ENCODE measurements at places on chromosomes 2 and 18.

DNA sequence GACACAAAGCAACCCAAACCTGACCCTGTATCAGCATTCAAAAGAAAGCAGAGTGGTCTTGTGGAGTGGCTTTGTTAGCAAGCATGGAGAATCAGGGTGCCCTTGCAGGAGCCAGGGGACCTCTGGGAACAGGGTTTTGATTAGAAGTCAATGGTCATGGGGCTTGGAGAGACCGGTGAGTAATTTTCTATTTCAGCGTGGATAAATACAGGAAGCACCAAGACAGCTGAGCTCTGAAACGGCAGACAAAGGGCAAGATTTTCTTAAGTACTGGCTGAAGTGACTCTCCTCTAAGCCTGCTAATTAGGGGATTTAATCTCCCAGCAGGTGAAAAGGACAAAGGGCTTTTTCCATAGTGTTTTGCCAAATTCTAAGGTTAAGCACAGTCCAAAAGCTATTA is 78.0 kb upstream of the GAREM1 start:
- DNase-seq, result no peak

DNA sequence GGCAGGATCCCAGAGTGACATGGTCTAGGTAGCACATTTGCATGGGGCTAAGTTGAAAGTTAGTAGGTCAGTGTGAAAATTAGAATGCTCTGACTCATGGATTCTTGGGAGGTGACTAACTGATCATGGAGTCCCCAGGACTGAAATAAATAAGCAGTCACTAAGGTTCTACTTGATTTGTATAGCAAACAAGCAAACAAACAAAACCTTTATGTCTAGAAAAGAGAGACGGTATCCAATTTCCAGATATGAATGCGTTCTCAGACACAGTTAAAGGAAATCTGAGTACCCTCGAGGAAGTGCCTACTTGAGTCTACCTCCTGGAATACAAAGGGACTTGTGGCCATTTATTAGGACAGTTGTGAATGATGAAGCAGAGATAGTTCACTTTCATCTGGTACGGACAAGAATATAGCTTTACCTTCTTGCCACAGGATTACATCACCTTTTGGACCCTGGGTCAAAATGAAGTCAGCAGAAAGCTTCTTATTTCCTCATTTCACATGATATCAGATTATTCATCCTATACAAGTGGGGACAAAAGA is 54.3 kb upstream of the AGPS start:
- no peak for DNase-seq

DNA sequence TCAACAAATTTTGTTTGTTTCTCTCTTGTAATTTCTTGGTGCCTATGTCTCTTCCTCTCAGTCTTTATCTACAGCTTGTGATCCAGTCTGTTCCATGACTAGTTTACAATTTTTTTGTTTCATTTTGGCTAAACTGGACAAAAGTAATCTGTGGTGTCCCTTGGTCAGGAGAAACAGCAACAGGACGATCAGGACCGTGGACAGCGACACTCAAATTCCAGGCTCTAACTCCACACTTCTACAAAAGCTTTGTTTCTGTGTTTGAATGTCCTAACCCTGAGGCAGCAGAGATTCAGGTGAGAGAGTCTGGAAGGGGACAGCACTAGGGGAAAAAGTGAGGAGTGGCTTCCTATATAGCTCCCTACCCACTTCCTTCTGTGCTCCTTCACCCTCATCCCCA is 593.3 kb upstream of the FANCL start:
- no peak for DNase-seq

- no peak for DNase-seq
Observed at GRCh38 chr2:127179766-127180165, 40.3 kb downstream of the CYP27C1 start.

GRCh38 chr2:235468978-235469655 is 24.7 kb upstream of the AGAP1 start:
- DNase-seq, result no peak

GRCh38 chr18:71505526-71505925 is 1038.6 kb downstream of the CBLN2 start:
- no peak for DNase-seq

DNA sequence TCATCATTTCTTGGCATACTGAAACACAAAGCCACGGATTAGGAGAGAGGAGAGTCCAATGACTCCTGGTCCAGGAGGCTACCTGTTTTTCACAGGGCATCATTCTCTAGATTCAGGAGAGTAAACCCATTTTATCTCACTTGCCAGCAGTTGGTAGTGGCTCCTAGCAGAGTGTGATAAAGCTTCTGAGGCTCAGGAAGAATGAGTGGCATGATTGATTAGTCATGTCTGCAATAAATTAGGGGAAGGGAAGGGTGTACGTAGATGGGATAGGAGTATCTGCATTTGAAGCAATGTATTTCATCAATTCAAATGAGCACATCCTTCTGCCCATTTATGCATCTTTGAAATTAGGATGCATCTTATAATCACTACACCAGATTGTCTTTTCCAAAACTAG is 31.1 kb upstream of the PNO1 start:
- DNase-seq, result no peak

GRCh38 chr2:215724146-215724545 is 288.3 kb upstream of the FN1 start:
- no peak for DNase-seq

DNA sequence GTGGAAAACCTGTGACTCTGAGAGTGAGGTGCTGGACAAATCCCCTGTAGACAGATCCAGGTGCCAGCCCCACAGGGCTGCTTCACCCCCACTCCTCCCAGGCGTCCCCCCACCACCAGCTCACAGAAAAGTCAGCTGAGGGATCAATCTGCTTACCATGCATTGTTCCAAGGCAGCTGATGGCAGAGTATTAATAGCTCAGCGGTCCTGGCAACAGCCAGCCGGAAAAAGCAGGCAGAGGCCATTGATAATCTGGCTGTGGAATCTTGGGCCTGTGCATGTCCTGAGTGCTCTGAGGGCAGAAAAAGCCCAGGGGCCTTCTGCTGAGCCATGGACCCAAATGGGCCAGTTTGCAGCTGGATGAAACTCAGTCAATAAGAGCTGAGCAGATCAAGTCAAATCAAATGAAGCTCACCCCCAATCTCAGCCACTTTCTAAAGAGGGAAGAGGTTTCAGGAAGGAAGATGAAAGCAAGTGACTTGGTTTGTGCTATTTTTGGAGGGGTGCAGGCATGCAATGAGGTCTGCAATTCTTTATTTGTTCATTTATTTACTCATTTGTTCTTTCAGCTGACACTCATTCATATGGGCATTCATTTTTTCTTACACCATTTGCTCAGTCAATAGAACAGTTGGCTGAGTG is 63.4 kb downstream of the GYPC start:
- DNase-seq, result no peak

DNA sequence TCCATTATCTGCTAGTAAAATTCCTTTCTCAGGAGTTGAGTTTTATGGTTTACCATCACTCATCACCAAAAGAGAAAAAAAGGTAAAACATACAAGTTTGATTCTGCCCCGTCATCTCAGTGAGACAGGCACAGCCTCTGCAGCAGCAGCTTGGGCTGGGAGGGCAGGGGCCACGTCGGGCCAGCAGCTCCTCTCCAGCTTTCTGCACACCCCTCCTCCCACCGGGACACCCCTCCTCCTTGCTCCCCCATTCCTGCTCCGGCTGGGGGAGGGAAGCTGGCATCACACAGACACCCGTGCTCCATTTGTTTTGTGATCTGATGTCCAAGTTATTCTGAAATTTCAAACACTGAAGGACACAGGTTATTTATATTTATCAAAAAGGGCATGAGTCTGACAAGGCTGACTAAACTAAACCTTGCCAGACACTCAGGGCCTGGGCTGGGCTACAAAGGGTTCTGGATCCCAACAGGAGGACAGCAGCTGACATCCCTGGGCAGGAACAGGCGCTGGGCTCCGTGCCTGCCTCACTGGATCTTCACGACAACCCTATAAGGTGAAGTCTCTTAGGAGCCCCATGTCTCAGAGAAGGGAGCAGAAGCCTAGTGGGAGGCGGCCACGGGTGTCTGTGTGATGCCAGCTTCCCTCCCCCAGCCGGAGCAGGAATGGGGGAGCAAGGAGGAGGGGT is 71.4 kb downstream of the HDAC4 start:
- DNase-seq, result no peak

DNA sequence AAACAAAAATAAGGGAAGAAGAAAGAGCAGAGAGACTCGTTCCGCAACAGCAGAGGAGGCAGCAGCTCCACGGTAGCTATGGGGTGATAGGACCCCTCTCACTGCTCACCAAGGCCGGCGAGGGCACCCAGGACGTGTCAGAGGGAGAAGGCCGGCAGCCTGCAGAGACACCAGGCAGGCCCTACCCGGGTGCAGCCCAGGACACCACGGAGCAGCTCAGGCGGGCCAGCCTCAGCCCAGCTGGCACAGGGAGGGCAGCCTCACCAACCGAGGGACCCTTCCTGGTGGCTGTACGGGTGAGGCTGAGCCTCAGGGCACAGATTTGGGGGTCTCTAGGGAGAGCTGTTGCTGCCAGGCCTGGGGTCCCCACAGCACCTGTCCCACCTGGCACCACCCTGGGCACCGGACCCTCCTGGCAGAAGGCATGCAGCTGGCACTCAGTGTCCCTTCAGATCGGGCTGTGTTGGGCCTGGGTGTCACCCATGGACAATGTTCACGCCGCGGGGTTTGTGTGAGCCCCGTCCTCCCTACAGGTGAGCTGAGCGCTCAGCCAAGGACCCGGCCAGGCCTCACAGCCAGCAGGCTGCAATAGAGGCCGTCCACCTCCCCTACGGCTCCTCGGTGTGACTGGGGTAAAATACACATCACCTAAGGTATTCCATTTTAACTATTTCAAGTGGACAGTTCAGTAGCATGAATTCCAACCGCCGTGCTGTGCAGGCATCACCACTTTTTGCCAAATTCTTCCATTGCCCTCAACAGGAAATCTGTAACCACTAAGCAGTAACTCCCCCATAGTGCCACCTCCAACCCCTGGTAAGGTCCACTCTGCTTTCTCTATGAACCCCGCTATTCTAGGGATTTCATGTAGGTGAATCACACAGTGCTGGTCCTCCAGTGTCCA is 21.6 kb downstream of the KCNG2 start:
- no peak for DNase-seq

GRCh38 chr2:198471291-198471690 is 666.9 kb downstream of the PLCL1 start:
- DNase-seq, result no peak

- no peak for DNase-seq
Observed at GRCh38 chr2:211903961-211904360, 634.6 kb downstream of the ERBB4 start.

GRCh38 chr18:35134190-35134730 is 93.0 kb downstream of the MAPRE2 start:
- DNase-seq, result no peak

- DNase-seq, result no peak
Observed at GRCh38 chr2:241366678-241367077, 10.6 kb downstream of the FARP2 start.

- no peak for DNase-seq
Observed at GRCh38 chr2:130806370-130806769, 30.3 kb upstream of the ARHGEF4 start.

DNA sequence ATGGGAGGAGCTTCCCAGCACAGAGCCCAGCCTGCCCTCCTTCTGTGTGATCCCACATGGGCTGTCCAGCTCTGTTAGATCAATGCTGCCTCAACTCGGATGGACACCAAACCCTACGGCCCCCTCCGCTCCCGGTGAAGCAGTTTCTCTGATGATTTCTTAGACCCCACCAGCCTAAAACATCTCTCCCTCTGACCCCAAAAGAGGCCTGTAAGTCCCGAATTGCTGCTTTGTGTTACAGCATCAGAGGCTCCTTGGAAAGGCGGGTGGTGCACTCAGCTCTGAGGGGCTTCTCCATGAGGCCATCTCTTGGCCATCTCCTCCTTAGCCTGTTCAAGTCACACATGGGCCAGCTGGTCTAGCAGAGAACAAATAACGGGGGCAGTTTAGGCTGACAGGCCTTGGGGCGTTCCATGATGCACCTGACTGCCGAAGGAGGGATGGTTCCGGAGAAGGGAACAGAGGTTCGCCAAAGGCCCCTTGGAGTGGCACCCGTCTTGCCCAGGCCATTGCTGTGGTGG is 240.7 kb downstream of the SH3RF3 start:
- no peak for DNase-seq

- DNase-seq, result no peak
Observed at GRCh38 chr2:205731583-205731981, 49.3 kb downstream of the NRP2 start.

- no peak for DNase-seq
Observed at GRCh38 chr2:40105593-40105992, 326.5 kb upstream of the THUMPD2 start.
